ENCODE measurements at places on chromosomes 7 and 10. TPM values are rescaled to one million over a fixed set of nuclear protein-coding genes. Genes with fewer than 3 reads are reported as not detected.
A peak's percentile ranks its signal among the peaks of the same experiment; 100 is the strongest.

DNA sequence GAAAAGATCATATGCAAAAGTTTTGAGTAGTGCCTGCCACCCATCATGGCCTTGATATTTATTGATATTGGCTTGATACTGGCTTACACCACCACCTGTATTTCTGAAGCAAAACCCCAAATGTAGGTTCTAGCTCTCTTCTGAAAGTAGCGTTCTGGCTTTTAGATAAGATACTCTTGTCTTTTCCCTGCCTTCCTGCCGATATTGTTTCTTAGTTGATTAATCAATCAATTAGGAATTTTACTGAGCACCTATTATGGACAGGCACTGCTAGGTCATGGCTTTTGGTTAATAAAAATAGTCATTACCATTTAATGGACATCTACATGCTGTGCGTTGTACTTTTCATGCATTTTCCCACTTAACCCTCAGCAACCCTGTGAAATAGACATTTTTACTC lies 7.9 kb downstream of the SFRP5 start:
- H3K27me3 ChIP-seq = peaks cover under 1% of the 10 kb centered on the region
- H3K4me1 ChIP-seq = no peaks in the 10 kb centered on the region
- no peak overlapping the region for H3K27ac ChIP-seq
- H3K36me3 ChIP-seq = peaks cover 24% of the 10 kb centered on the region

DNA sequence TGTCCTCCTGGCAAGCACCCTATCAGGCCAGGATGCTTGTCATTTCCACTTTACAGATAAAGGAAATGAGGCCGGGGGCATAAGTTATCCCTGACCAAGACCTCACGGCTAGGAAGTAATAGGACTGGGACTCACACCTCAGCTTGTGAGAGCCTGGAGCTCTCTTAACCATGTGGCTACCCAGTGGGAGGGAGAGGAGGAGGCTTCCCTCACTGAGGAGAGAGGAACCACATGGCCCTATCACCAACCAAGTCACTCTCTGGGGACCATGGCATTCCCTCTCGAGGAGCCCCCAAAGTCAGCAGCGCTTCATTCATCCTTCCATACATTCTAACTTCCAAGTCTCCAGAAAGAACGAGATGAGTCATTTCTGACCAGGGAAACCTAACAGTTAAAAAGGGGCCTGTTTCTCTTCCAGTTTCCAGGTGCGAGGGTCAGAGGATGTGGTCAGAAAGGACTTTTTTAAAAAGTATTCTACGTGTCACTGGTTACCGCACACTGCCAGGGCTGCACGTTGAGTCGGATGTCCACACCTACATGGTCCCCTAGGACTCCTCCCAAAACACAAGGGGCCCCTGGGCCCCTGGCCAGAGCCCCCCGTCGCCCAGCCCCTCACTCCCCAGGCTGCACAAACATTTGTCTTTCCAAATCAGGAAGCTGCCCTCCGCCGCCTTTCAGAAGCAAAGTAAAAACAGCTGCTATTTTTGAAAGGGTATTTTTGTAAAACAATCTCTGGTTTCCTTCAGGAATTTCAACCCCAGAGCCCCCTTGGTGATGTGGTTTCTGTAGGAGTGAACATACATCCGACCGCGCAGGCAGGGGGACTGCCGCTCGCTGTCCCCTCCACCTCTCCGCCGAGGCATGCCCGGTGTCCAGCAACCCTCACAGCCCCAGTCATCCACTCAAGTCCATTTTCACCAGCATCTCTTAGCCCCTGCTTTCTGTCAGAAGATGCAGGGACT lies 128.2 kb upstream of the CHST15 start:
- no peaks in the 10 kb centered on the region for H3K4me1 ChIP-seq
- H3K27me3 ChIP-seq = no peaks in the 10 kb centered on the region
- no peak for DNase-seq

- H3K36me3 ChIP-seq = no peaks in the 10 kb centered on the region
- H3K4me1 ChIP-seq = no peaks in the 10 kb centered on the region
- no peak for DNase-seq
- no peaks in the 10 kb centered on the region for H3K27me3 ChIP-seq
Measured at GRCh38 chr10:131243076-131243475, 68.4 kb downstream of the TCERG1L start.

GRCh38 chr7:1290026-1290678 lies 57.5 kb downstream of the UNCX start:
- H3K27ac ChIP-seq = no peak overlapping the region
- peak overlapping the region; percentile 48 for H3K4me3 ChIP-seq
- DNase-seq = peak; percentile 43
- peaks cover 10% of the 10 kb centered on the region for H3K4me1 ChIP-seq
- peaks cover 26% of the 10 kb centered on the region for H3K27me3 ChIP-seq
- no peaks in the 10 kb centered on the region for H3K36me3 ChIP-seq

DNA sequence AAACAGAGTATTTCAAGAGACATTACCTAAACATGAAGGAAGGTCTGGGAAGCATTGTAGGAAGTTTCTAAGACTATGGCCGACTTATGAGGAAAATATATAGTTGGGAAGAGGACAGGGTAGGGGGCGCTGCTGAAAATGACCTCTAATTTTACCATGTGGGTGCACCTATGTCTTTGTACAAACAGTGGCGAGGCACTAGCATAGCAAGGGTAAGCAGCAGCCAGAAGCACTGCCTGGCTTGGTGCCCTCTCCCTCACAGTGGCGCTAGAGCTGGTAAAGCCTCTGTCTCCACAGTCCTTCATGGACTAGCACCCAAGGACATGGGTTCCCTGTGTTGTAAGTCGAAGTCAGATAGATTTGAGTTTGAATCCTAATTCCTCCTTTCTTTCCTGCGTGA lies 461.2 kb downstream of the INHBA start:
- H3K36me3 ChIP-seq = no peaks in the 10 kb centered on the region
- H3K27me3 ChIP-seq = no peaks in the 10 kb centered on the region
- no peak for DNase-seq
- H3K4me1 ChIP-seq = no peaks in the 10 kb centered on the region
- no peak overlapping the region for H3K4me3 ChIP-seq

GRCh38 chr7:1839701-1840100 lies 169.6 kb downstream of the ELFN1 start:
- H3K36me3 ChIP-seq = peaks cover 23% of the 10 kb centered on the region
- H3K27ac ChIP-seq = no peak overlapping the region
- no peak for DNase-seq
- no peak overlapping the region for H3K4me3 ChIP-seq
- no peaks in the 10 kb centered on the region for H3K27me3 ChIP-seq

- H3K4me3 ChIP-seq = no peak overlapping the region
- H3K27me3 ChIP-seq = no peaks in the 10 kb centered on the region
- no peaks in the 10 kb centered on the region for H3K4me1 ChIP-seq
- peaks cover 36% of the 10 kb centered on the region for H3K36me3 ChIP-seq
Measured at GRCh38 chr10:50312464-50313437, 61.4 kb upstream of the ASAH2 start.

GRCh38 chr7:70949862-70950261 lies 182.1 kb upstream of the GALNT17 start:
- no peak for DNase-seq
- H3K27me3 ChIP-seq = no peaks in the 10 kb centered on the region
- H3K36me3 ChIP-seq = no peaks in the 10 kb centered on the region
- H3K4me1 ChIP-seq = no peaks in the 10 kb centered on the region
- H3K4me3 ChIP-seq = no peak overlapping the region

DNA sequence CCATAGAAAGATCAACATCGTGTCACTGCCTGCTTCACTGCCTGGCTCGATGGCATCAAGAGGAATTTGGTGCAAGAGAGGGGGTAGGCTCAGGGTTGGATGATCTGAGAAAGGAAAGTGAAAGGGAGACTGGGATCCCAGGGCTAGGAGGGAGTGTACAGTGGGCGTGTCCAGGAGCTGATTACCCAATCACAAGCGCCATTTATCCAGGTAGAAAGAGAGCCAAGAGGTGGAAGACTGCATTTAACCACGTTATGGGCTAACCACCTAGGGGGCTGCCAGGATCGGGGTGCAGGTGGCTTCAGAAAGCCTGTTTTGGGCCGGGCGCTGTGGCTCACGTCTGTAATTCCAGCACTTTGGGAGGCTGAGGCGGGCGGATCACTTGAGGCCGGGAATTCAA lies 10.3 kb downstream of the PODXL start:
- H3K4me3 ChIP-seq = no peak overlapping the region
- H3K27me3 ChIP-seq = no peaks in the 10 kb centered on the region
- no peak overlapping the region for H3K27ac ChIP-seq
- H3K4me1 ChIP-seq = no peaks in the 10 kb centered on the region
- DNase-seq = no peak

DNA sequence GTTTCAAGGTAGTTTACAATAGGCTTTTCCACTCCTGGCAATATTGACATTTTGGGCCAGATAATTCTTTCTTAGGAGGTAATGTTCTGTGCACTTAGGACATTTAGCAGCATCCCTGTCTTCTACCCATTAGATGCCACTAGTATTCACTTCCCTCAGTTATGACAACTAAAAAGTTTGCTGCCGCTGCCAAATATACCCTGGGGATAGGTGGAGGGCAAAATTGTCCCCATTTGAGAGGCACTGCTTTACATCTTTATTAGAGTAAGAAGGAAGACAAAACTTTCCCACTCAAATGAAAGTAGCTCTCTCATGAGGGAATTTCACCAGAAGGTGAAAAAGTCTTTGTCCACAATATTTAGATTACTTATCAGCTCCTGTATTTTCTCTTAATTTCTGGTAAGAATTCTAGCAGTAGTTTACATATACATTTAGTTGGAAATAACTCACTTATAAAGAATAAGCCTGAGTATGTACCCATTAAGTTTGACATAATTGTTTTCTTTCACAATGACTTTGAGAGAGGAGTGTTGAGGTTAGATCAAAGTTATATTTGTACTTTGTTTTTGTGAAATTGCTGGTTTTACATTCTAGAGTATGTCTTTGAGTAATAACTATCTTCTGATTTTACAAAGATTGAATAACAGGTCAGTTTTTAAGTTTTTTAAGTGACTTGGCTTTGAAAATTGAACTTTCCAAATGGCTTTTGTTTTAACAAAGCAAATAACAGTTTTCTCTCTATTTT lies 46.0 kb downstream of the HELLS start:
- peaks cover 19% of the 10 kb centered on the region for H3K36me3 ChIP-seq
- no peaks in the 10 kb centered on the region for H3K4me1 ChIP-seq
- DNase-seq = no peak
- H3K27me3 ChIP-seq = no peaks in the 10 kb centered on the region
- H3K27ac ChIP-seq = no peak overlapping the region

DNA sequence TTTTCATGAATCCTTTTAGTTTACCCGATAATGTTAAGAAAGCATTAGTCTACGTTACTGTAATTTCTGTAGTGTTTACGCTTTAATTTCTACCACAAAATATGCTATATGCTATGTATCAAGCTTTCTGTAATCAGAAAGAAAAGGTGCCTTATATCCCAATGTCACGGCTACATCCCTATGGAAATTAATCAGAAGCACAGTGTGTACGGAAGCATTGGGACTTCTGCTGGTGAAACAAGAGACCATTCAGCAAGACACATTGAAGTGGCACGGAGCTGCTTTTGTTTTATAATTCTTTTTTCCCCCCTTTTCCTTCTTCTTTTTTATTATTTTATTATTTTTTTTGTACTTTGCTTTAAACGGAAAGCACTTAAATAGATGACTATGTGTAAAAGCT lies 31.2 kb upstream of the SH2B2 start:
- H3K4me1 ChIP-seq = no peaks in the 10 kb centered on the region
- no peak overlapping the region for H3K4me3 ChIP-seq
- no peaks in the 10 kb centered on the region for H3K27me3 ChIP-seq
- no peak for DNase-seq

- no peak for DNase-seq
- no peak overlapping the region for H3K4me3 ChIP-seq
- H3K27me3 ChIP-seq = no peaks in the 10 kb centered on the region
- H3K36me3 ChIP-seq = no peaks in the 10 kb centered on the region
- H3K4me1 ChIP-seq = no peaks in the 10 kb centered on the region
- no peak overlapping the region for H3K27ac ChIP-seq
Measured at GRCh38 chr10:118914629-118915028, 114.9 kb upstream of the NANOS1 start.

GRCh38 chr10:88064608-88065382 lies 201.4 kb downstream of the PTEN start:
- H3K27me3 ChIP-seq = no peaks in the 10 kb centered on the region
- H3K36me3 ChIP-seq = no peaks in the 10 kb centered on the region
- H3K4me1 ChIP-seq = peaks cover 55% of the 10 kb centered on the region
- H3K27ac ChIP-seq = no peak overlapping the region
- no peak overlapping the region for H3K4me3 ChIP-seq
- peak; percentile 32 for DNase-seq

GRCh38 chr10:132397036-132397541 lies at the start of gene PWWP2B:
TSS of gene PWWP2B (plus strand) at chr10:132397200. CDS start at chr10:132397227, 27 bp downstream.
- H3K4me3 ChIP-seq = peak within 1 kb of the TSS; percentile 70
- H3K27ac ChIP-seq = peak within 1 kb of the TSS; percentile 13
- H3K36me3 ChIP-seq = no peaks in the 10 kb centered on the region
- H3K4me1 ChIP-seq = peaks cover 44% of the 10 kb centered on the region
- H3K27me3 ChIP-seq = no peaks in the 10 kb centered on the region

DNA sequence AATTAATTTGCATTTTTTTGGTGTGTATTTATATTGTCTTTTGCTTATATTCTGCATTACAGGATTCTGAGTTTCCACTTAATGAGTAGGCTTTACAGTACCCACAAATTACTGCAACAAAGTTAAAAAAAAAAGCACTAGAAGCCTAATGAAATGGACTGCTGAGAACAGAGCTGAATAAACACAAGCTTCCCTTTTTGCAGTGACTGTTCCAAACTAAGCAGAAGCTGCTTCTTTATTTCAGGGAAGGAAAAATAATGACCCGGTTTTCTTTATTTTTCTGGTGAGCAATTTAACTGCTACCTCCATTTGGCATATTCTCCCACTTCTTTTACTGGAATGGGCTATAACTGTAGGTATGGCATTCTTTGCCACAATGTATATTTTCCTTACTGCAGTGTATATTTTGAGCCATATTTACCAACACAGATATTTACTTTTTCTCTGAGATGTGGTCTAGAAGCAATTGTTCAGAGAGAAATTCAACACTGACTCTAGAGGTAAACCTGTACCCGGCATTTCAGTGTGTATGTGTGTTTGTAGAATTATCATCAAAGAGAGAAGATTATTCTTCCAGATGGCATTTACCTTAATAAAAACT lies 56.9 kb downstream of the HDAC9 start:
- DNase-seq = no peak
- no peak overlapping the region for H3K27ac ChIP-seq
- H3K4me3 ChIP-seq = no peak overlapping the region
- H3K27me3 ChIP-seq = no peaks in the 10 kb centered on the region

GRCh38 chr7:45104844-45105587 lies 6.5 kb downstream of the TBRG4 start:
- no peaks in the 10 kb centered on the region for H3K27me3 ChIP-seq
- H3K27ac ChIP-seq = no peak overlapping the region
- H3K4me3 ChIP-seq = no peak overlapping the region
- peaks cover 54% of the 10 kb centered on the region for H3K4me1 ChIP-seq
- DNase-seq = no peak
- peaks cover 93% of the 10 kb centered on the region for H3K36me3 ChIP-seq

- no peak overlapping the region for H3K27ac ChIP-seq
- H3K36me3 ChIP-seq = no peaks in the 10 kb centered on the region
- H3K4me3 ChIP-seq = no peak overlapping the region
- H3K27me3 ChIP-seq = no peaks in the 10 kb centered on the region
Measured at GRCh38 chr10:60521974-60522405, 132.3 kb upstream of the ANK3 start.

GRCh38 chr7:129368389-129368986 lies 65.7 kb upstream of the STRIP2 start:
- no peaks in the 10 kb centered on the region for H3K36me3 ChIP-seq

GRCh38 chr10:126302476-126302756 lies 85.9 kb downstream of the ADAM12 start:
- no peaks in the 10 kb centered on the region for H3K36me3 ChIP-seq
- H3K27me3 ChIP-seq = no peaks in the 10 kb centered on the region
- no peaks in the 10 kb centered on the region for H3K4me1 ChIP-seq
- H3K4me3 ChIP-seq = no peak overlapping the region
- no peak overlapping the region for H3K27ac ChIP-seq
- no peak for DNase-seq

GRCh38 chr7:138023618-138024342 lies 21.9 kb upstream of the CREB3L2 start:
- H3K27me3 ChIP-seq = no peaks in the 10 kb centered on the region
- no peak overlapping the region for H3K27ac ChIP-seq
- H3K4me1 ChIP-seq = no peaks in the 10 kb centered on the region
- DNase-seq = no peak

ZCCHC24 gene
- total RNA-seq = 0.67 TPM

ADAM12 gene
- 1.5 TPM for total RNA-seq

MCM10 gene
- total RNA-seq = 0.16 TPM
